ENCODE measurements at places on chromosomes 6 and 20. TPM values are rescaled to one million over a fixed set of nuclear protein-coding genes. Genes with fewer than 3 reads are reported as not detected.

- DNase-seq = no peak
Measured at GRCh38 chr6:10532392-10532791, 11.2 kb downstream of the GCNT2 start.

DNA sequence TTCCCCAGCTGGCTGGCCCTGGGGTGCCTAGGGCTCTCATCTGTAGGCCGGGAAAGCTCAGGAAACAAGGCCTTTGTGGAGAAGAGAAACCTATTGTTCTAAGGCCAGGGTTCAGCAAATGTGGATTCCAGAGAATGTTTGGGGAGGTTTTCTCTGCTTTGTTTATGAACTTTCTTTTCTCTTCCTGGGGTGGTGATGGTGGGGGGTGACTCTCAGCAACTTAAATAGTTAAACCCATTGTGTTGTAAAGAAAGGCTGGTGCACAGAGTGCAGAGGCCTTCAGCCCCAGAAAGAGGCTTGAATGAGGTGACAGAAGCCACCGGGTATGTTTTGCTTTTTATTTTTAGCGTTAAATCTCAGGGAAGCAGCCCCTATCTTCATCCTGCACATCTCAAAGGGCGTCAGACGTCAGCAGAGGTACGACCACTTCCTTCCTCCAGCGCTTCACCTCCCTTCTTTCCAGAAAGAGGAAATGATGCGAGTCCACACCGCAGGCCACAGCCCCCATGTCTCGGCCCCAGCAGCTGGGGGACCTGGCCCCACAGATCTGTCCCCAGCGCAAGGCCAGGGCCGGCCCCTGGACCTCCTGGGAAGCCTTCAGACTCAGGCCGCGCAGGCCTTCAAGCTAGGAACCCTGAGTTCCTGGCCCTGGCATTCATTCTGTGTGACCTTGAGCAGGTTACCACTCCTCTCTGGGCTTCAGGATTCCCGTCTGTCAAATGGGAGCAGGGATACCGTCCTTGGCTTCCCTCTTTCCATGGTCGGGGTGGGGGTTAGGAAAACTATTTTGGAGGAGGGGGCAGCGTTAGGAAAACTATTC, 605 bp upstream of the PPP1R16B start:
- no peak for DNase-seq

GRCh38 chr6:144305985-144306384, 20.9 kb downstream of the UTRN start:
- DNase-seq = peak; percentile 77

DNA sequence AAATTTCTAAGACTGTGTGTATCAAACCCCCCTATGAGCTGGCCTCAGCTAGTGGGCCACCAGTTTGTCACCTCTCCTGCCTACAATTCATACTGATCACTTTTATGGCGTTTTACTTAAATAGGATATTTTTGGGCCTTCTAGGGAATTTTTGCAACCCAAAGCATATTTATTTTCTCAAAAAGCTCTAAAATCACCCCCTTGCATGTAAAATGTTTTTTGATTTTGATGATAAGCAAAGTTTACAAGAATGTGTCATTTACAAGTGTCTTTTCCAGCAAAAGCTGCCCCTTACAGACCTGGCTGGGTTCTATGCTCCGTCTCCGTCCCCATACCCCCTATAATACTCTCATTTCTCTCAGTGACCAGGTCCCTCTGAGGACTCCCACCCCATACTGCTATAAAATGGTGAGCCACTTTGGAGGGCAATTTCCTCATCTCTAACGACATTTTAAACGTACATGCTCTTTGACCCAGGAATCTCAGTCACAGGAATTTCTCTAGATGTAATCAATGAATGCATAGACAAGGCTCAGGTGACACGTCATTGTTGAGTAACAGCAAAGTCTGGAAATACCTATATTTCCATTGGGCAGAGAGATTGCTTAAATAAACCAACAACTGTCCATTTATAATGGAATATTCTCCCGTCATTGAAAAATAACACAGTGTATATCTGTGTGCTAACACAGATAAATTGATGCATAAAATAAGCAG, 13.9 kb upstream of the OCSTAMP start:
- DNase-seq = no peak

- DNase-seq = peak; percentile 62
Measured at GRCh38 chr6:107576852-107577251, 86.9 kb downstream of the SOBP start.

DNA sequence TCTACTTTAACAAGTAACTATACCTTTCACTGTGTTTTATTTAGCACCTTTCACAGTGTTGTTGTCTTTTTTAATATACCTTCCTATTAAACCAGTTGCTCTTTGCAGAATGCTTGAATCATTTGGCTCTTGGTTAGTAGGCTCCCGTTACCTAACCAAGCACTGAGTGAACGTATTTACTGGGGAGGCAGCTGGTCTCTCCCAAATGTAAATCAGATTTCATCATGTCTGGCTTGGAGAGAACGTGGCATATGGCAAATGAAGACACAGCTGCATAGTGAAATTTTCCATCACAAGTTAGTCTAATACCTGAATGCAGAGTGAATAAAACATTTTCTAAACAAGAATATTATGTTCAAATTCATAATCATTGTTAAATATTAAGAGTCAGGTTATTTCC, 12.4 kb downstream of the HTR1E start:
- no peak for DNase-seq

DNA sequence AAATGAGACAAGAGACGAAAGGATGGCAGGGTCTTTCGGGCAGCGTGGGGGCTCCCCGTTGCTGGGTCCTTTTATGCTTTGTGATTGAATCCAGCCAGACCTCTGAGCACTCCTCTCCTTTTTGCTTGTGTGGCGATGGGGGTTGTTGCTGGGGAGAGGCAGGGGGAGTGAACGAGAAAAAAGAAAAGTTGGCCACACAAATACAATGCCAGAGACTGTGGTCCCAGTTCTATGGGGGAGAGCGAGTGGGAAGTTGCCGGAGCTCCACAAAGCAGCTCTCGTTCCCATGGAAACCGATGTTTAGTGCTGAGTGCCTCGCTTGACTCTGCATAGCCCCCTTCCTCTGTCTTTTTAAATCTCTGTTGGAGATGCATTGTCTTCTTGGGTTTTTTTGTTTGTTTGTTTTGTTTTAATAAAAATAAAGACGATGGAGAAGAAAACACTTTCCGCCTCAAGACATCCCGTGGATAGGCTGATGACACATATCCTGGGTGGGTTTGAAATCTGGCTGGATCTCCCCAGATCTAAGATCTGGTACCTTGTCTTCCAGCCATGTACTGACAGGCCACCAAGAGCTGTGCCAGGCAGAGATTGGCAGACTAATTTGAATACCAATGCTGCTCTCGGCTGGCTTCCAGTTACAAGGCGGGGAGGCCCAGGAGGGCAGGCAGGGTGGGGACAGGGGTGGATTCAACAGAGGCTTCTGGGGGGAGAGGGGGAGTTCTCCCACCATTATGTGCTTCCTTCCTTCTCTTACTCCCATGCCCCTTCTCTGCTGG, 529.3 kb downstream of the QKI start:
- DNase-seq = no peak

Gene CNBD2
- total RNA-seq = 6.8 TPM

Gene CCHCR1
- total RNA-seq = 23.4 TPM

Gene TNXB
- 0.20 TPM for total RNA-seq

DNA sequence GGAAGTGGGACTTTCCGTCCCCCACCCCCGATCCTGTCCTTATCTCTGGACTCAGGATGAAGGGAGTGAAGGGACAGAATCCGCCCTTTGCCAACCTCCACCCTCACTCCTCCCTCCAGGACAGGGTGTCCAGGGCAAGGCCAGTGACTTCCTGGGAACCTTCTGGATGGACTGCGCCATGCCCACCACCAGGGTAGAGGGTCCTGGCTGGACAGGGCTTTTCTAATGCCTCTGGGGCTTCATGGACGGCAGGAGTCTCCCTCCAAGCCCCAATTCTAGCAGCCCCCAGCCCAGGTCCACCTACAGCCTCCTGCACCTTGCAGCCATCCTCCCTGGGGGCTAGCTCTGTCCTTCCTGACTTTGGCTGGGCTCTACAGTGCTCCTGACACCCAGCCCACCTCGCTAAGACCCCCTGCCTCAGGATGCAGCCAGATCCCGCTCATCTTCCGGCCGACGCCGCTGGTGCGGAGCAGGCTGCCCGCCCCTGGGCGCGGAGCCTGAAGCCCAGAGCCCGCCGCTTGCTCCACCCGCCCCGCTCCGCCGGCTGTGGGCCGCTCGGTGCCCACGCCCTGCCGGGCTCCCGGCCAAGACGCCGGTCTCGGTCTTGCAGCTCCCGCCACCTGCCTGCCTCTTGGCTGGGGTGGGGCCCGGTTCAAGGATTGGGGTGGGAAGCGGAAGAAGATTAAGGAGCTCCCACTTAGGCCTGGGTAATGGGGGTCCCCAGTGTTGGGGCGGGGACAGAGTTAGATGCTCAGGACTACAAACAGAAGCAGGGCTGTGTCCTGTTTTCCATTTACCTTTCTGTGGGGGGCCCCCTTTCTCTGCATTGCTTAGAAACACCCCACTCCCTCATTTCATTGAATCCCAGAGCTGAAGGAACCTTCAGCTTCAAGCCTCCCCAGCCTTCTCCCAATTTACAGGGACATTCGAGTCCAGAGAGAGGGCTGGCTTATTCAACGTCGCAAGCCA, 72.8 kb downstream of the MDGA1 start:
- peak; percentile 66 for DNase-seq

DNA sequence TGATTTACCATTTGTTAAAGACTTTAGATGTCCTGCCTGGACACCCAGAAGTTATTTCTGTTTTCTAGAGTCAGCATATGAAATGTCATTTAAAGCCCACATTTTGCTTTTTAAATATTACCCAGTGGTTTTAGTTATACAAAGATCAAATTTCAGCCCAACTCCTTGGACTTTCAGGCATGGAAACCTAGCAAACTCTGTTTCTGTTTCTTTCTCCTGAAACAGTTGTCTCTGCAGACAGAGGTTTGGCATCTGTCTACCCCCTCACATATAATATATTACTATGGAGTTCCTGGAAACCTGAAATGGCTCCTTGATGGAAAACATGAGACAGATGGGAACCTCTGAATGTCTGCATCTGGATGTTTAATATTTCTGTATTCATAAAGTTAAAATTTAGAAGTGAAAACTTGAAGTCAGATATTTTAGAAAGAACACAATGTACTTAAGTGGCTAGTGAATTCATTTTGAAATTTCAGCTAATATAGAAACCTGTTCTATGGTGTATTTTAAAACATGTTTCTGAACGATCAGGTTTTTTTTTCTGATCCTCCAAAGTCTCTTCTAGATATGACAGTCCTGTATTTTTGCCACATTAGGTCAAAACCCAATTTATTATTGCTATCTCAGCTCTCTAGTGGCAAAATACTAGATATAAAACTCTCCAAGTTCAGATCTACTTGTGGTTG, 743.3 kb downstream of the CD109 start:
- no peak for DNase-seq

GRCh38 chr6:121112356-121112755, 221.9 kb downstream of the TBC1D32 start:
- DNase-seq = no peak

- no peak for DNase-seq
Measured at GRCh38 chr6:34992376-34992775, 103.3 kb downstream of the ANKS1A start.

DNA sequence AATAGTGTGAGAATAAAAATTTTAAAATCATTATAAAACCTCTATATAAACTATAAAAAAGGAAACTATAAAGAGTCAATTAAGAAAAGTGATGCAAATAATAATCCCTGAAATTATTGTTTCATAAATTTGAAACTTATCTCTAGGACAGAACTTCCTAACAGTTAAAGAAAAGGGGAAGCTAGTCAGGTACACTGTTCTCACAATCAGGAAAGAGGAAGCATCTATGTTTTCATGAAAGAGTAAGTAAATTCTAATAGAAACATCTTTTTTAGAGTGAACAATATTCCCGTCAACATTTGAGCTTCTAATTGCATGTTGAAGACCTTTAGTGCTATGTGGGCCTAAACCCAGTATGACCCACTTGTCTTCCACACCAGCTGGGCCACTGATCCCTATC, 1.2 kb upstream of the ADGRF1 start:
- DNase-seq = no peak

Gene PRSS35
- total RNA-seq = not detected

DNA sequence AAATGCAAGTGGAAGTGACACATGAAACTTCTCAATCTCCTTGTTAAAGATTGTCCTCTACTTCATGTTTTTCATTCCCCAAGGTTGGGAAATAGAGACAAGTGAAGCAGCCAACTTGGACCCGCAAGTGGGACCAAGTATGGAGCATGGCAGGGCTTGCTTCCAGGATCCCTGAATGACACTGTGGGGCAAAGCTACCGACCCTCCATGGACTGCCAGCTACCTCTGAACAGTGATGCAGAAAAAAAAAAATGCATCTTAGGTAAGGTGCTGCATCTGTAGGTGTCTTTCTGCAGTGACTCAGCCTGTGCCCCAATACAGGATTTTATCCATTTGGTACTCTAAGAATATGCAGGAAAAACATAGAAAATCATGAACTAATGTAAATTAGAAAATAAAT, 119.1 kb upstream of the ENPP5 start:
- DNase-seq = no peak

DNA sequence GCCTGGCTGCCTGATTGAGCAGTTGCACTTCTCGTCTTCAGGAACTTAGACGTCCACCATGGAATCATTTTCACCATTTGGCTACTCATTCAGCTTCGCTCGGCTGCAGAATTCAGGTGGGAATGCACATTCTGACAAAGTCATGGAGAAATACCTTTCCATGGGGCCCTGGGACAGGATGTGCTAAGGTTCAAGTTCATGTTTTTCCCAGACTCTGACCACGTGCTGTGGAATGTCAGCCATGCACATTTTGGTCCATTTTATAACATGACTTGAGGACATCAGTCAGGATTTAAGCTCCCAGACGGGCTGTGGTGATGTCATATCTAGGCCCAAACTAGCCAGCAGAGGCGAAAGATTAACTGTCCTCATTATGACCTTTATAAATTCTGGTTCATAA, 205.3 kb downstream of the TBXT start:
- DNase-seq = no peak

- no peak for DNase-seq
Measured at GRCh38 chr6:94361304-94362060, 942.1 kb upstream of the EPHA7 start.

- peak; percentile 87 for DNase-seq
Measured at GRCh38 chr6:12324099-12324498, 33.9 kb downstream of the EDN1 start.

Gene PERP
- total RNA-seq = 40.6 TPM

Gene MOG
- not detected for total RNA-seq

DNA sequence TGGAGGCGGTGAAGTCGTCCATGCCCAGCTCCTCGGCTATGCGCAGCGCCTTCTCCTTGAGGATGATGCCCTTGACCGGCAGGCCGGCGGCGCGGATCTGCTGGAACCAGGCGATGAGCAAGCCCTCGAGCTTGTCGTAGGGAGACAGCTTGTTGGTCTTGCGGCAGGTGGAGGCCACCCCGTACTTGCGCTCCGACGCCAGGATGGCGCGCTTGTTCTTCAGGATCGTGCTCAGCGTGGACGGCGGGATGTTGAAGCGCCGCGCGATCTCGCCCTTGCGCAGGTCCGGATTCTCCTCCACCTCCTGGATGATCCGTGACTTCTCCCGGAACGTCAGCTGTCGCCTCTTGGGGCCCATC, 435 bp downstream of the CENPB start:
- peak; percentile 72 for DNase-seq

- DNase-seq = no peak
Measured at GRCh38 chr6:132731086-132731485, 17.2 kb upstream of the VNN1 start.

GRCh38 chr6:37095997-37096396, 74.0 kb upstream of the PIM1 start:
- no peak for DNase-seq

GRCh38 chr6:89602166-89602565, 36.4 kb downstream of the LYRM2 start:
- no peak for DNase-seq

Gene ROS1
- 0.49 TPM for total RNA-seq

All from RPMI7951 (cell line).